ENCODE measurements at places on chromosomes 7 and 10.

DNA sequence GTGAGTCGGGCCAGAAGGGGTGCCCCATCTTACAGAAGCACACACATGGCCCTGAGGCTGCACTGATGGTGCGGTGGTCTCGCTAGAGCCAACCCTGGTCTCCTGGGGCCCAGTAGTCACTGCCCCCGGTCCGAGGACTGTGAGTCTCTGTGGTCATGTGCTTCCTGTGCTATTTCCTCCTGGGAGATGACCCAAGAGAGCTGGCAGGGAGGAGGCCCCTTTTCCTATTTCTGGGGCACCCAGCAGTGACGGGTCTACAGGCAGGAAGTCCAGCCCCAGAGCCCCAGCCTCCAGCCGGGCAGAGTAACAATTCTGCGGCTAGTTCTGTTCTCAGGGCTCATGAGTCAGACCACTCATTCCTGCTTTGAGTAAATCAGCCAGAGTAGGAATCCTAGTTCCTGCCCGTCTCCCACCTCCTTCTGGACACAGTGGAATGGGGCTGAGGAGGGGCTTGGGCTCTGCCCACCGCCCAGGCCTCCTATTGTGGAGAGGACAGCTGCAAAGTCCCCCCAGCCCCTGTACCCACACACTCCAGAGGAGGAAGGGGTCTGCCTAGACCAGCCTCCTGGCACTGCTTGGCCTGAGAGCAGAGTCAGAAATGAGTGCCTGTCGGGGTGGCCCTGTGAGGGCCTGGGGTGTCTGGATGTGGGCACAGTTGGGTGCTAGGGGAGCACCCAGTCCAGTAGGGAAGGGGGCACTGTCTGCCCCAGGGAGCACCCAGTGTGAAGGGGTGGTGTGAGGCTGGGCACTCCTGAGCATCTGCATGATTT lies 80.5 kb upstream of the PPIF start:
- DNase-seq: no peak

DNA sequence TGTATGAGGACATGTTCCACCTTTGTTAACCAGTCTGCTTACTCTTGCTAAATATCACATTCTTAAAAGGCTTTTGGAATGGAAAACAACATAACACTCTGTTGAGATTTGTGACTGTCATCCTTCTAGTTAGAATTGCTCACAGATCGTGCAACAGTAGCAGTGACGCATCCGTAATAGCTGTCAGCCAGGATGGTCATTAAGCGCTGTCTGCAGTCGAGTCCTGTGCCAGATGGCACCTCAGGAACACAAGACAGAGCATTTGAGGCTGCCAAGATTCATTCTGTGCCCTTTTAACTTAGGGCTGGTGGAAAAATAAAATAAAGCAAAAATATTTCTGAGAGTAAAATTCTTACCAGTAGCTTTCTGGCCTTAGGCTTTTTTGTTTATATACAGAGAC lies 348.6 kb downstream of the ANKRD7 start:
- DNase-seq: peak; percentile 64

GRCh38 chr10:45410807-45411606 lies 37.0 kb downstream of the ALOX5 start:
- DNase-seq: no peak

DNA sequence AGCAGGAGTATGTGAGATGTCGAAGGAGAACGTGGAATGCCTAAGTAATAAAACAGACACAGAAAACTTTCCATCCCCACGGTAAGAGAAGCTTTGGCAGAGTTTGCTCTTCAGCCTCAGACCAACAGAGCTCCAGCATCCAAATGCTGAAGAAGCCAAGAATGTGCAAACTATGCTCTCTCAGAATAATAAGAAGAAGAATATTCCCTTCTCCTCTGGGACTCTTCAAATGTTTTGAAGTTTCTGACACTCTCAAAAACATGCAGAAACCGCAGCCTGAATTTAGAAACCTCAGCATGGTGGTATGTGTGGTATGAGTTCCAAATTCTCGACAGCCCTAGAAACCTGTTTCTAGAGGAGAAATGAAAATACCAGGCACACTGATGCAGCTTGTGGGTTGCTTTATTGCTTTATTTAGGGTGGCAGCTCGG lies 113.3 kb downstream of the KCNMA1 start:
- DNase-seq: no peak

GRCh38 chr7:37113661-37114355 lies 334.9 kb downstream of the ELMO1 start:
- no peak for DNase-seq

DNA sequence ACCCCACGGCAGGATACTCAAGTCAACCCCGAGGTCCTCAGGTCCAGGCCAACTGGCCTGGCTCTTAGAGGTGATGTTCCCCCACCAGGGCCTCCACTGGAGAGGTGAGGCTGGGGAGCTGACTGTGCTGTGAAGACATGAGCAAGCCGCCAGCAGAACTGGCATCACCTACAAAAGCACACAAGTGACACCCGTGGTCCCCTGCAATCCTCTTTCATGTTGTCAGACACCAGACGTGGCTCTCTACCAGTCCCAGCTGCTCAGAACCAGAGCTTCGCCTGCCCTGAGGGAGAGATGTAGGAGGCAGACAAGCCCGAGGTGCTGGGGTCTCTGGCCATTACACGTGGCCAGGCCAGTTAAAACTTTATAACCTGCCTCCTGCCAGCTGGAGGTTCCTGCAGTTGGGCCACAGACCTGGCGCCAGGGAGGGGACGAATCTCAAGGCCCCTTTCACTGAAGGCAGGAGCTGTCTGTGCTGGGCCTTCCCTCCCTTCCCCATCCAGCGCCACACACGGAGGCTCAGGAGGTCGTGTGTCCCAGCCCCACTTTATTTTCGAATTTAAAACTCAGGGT lies 2.2 kb downstream of the COMTD1 start:
- DNase-seq: no peak

GRCh38 chr10:73093922-73094850 lies 2.5 kb downstream of the P4HA1 start:
- no peak for DNase-seq

DNA sequence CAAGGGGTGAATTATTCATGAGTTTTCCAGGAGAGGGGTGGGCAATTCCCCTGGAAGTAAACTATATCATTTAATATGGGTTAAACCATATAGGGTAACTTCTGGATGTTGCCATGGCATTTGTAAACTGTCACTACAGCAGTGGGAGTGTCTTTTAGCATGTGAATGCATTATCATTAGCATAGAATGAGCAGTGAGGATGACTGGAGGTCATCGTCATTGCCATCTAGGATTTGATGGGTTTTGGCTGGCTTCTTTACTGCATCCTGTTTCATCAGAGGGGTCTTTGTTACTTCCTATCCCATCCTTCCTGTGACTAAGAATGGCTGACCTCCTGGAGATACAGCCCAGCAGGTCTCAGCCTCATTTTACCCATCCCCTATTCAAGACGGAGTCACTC lies 139.5 kb upstream of the PRKCQ start:
- no peak for DNase-seq

- DNase-seq: no peak
Measured at GRCh38 chr10:25902002-25902401, 32.0 kb upstream of the MYO3A start.

DNA sequence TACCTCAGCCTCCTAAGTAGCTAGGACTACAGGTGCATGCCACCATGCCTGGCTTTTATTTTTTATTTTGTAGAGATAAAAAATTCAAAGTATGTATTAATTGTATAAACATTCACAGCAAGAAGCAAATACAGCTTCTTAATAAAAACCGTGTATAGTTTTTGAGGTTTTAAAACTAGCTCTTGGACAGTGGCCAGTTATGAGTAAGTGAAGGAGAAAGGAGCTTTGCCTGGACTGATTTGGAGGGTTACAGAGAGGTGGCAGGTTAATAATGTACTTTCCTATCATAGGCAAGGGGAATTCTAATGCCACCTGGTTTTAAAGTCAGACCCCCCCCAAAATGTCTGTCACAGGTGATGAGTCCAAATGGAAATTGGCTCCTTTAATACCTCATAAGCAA lies 43.4 kb downstream of the ZNRF2 start:
- DNase-seq: no peak

DNA sequence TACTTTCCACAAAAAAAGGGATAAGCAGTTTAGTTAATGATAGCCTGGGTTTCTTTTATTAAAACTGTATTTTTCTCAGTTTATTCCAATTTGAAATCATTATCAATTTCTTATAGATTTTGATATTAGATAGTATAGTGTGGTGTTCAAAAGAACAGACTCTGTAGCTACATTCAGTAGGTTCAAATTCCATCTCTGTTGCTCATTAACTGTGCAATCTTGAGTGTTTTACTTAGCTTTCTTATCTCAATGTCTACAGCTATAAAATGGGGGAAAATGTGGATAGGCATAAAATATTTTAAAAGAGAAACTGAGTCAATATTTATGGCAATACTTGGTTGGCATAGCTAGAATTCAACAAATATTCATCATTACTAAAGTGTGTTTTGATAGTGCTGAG lies 86.9 kb upstream of the SEMA3A start:
- no peak for DNase-seq

DNA sequence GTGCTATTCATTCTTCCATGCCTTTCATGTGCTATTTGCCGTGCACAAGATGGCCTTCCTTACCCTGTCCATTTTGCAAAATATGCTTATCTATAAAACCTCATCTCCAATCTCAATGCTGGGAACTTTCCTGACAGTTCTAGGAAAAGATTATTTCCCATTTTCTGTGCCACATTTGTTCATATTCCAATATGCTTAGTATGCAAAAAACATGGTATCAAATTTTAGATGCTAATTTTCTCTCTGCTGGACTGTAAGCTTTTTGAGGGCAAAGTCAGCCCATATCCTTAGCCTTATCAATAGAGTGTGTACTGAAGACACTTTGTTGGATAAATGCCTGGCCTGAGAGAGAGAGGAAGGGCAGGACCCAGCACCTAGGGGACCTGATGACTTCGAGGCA lies 39.4 kb downstream of the MGAM2 start:
- DNase-seq: no peak

DNA sequence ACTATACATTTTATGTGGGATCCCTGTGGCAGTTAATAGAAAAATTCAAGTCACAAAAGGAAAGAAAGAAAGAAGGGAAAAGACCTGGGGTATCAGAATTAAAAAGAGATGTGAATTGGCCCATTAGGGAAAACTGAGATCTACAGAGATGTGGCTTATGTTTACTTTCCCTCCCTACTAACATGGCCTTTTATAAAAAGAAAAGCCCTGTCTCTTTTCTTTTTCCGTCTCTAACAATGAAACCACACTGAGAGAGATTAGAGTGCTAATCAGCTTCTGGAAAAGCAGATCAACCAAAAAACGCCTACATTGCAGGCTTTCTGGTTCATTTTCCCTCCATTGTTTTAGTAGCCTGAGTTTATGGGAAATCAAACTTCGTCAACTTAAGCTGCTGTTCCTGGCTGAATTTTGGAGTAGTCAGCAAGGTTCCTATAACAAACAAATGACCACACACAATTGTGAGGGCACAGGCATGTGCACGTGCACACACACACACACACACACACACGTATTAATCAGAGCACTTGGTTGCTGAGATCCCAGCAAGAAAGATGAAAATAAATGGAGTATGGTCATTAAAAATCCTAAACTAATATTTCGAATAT lies 235.1 kb downstream of the SORCS1 start:
- no peak for DNase-seq

DNA sequence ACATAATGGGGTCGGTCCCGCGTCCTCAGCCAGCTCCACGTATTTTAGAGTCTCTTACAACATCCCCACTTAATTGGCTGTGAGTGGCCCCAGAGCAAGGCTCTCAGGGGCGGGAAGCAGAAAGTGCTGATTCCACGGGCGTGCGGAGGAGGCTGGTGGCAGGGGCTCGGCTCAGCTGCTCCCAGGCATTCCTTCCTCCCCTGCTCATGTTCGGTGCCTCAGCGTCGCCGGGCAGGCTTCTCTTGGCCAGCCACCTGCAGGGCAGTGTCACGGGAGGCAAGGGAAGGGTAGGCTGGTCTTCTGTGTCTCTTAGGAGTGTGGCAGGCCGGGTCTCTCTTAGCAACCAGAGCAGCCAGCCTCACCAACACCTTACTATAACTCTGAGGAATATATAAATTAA lies 33.8 kb downstream of the IL15RA start:
- no peak for DNase-seq

GRCh38 chr10:11270135-11270857 lies 252.6 kb downstream of the CELF2 start:
- peak; percentile 79 for DNase-seq

GRCh38 chr7:93914581-93915066 lies 6.9 kb upstream of the GNG11 start:
- no peak for DNase-seq

- no peak for DNase-seq
Measured at GRCh38 chr7:29454899-29455451, 108.7 kb upstream of the PRR15 start.

- no peak for DNase-seq
Measured at GRCh38 chr7:46607176-46607575, 686.1 kb upstream of the IGFBP3 start.

GRCh38 chr10:13670311-13670710 lies 83.5 kb downstream of the PRPF18 start:
- DNase-seq: no peak

GRCh38 chr7:135970682-135971365 lies 6.3 kb downstream of the MTPN start:
- no peak for DNase-seq

DNA sequence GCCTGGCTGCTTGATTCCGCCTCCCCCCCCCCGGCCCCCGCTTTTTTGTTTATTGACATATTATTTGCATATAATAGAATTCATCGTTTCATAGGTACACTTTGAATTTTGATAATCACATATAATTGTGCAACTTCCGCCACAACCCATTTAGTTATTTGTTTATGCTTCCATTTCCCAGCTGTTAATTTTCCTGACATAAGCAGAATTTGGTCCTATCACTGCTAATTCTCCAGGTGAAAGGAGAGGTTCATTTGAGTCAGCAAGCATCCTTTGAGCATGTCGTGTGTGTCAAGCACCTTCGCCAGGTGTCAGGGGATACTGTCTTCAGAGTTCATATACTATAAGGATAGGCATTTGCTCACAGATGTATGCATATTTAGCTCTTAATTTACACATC lies 102.2 kb downstream of the CELF2 start:
- no peak for DNase-seq

GRCh38 chr10:29860166-29860565 lies 199.2 kb downstream of the JCAD start:
- no peak for DNase-seq

GRCh38 chr10:97593421-97593820 lies 3.9 kb downstream of the C10orf62 start:
- no peak for DNase-seq

GRCh38 chr7:39616138-39616537 lies 7.2 kb upstream of the RALA start:
- DNase-seq: no peak

GRCh38 chr10:31897506-31897905 lies 31.1 kb downstream of the ARHGAP12 start:
- no peak for DNase-seq

- DNase-seq: no peak
Measured at GRCh38 chr7:117830422-117830954, 42.8 kb downstream of the CTTNBP2 start.

- no peak for DNase-seq
Measured at GRCh38 chr10:126893206-126893605, 12.0 kb upstream of the DOCK1 start.
